ENCODE measurements at places on chromosomes 16 and 17.

DNA sequence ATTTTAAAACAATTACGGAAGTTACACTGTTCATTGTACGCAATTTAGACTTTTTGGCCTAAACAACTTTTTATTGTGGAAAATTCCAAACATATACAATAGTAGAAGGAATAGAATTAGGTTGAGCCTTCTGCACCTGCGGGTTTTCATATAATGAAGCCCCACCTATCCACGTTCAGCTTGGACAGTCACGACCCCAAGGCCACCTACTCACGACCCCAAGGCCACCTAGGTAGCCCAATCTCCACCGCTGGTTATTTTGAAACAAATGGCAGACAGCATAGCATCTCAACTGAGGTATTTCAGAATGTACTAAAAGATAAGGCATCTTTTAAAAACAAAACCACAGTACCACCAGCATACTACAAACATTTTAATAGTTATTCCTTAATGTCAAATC lies 631 bp downstream of the NLRC5 start:
- DNase-seq: no peak

- peak; percentile 68 for DNase-seq
Observed at GRCh38 chr17:65531256-65532100, 30.0 kb downstream of the AXIN2 start.

GRCh38 chr17:73594025-73594424 lies 50.2 kb downstream of the SDK2 start:
- DNase-seq: no peak

DNA sequence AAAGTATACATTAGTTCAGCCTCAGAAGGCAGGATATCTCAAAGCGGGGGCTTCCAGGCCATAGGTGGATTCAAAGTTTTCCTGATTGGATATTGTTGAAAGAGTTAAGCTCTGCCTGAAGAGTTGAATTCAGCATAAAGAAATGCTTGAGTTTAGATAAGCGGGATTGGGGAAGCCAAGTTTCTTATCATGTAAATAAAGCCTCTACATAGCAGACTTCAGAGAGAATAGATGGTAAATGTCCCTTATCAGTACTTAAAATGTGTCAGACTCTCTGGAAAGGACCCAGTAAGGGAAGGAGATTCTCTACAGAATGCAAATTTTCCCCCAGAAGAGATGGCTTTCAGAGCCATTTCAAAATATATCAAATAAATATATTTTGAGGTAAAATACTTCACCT lies 423.5 kb downstream of the SHISA9 start:
- no peak for DNase-seq

GRCh38 chr16:20851601-20852000 lies 45.3 kb downstream of the REXO5 start:
- peak; percentile 84 for DNase-seq

DNA sequence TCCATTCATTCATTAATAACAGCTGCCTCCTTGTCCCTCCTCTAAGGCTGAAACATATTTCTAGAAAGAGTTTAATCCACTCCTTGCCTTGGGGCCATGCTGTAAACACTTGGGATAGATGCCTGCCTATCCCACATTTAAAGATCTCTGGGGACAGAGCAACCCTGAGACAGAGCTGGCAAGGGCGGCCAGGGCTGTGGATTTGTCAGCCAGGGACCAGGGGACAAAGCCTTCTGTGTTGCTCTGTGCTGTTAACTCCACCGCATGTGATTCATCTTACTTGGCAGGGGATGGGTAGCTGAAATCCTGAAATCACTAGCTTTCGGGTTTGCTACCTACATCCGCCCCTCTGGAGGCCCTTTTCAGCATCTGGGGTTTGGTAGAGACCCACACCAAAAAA lies 392.9 kb downstream of the SLC39A11 start:
- no peak for DNase-seq

- no peak for DNase-seq
Observed at GRCh38 chr16:20192801-20193200, 119.1 kb upstream of the GPR139 start.

DNA sequence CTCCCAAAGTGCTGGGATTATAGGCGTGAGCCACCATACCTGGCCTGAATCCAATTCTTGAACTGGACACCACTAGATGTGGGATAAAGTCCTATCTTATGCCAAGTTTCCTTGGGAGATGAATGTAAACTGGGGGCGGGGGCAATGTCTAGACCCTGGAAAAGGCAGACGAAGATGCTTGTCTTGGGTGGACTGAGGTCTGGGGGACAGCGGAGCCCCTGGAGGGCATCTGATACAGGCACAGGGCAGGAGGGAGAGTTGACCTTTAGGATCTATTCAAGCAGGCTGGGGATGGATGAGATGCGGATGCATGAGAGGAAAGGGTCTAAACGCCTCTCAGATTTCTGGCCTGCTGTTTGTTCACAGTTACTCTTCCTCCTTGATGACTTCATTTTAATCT lies 11.7 kb downstream of the C1QTNF1 start:
- DNase-seq: no peak

- no peak for DNase-seq
Observed at GRCh38 chr16:21218153-21218552, 6.8 kb upstream of the ZP2 start.

GRCh38 chr16:85168732-85169256 lies 56.5 kb upstream of the CIBAR2 start:
- no peak for DNase-seq

- no peak for DNase-seq
Observed at GRCh38 chr16:52912565-52913173, 140.0 kb downstream of the CHD9NB start.

DNA sequence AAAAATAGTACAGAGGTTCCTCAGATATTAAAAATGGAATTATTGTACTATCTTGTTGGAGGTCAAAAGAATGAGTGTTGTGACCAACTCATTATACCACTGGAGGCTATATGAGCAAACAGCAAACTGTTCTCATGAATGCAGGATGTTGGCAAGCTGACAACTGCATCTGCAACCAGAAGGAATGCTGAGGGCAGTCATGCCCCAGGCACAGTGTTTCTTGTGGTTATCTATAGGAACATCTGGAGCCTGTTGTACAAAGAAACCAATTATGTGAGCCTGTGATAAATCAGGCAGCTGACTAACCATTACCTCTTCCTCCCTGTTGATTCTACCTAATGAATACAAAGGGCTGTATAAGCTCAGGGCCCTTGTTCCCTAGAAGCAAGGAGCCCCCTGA lies 2057.1 kb downstream of the TP53TG3F start:
- DNase-seq: no peak

DNA sequence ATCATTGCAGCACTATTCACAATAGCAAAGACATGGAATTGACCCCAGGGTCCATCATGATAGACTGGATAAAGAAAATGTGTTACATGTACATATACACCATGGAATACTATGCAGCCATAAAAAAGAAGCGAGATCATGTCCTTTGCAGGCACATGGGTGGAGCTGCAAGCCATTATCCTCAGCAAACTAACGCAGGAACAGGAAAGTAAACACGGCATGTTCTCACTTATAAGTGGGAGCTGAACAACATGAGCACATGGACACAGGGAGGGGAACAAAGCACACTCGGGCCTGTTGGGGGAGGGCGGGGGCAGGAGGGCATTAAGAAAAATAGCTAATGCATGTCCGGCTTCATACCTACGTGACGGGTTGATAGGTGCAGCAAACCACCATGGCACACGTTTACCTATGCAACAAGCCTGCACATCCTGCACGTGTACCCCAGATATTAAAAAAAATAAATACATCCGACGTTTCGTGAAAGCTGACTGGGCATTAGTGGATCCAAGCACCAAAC lies 28.9 kb downstream of the ZNF778 start:
- DNase-seq: no peak

DNA sequence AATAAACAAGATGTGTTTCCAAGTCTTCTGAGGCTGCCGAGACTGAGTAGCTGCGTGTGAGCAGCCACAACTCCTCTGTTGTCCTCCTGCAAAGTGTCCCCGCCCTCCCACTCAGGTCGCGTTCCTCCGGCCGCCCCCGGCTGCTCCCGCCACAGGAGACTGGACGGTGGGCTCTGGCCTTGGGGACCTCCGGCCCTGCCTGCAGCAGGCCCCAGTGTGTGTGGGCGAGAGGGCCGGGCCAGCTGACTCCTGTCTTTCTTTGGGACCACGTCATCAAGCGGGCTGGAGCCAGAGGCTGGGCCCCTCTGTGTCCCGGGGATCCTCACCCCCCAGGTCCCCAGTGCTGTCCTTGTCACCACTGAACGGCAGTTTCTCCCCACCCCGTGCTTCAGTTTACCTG lies 175.3 kb downstream of the NPIPB11 start:
- DNase-seq: no peak

- DNase-seq: no peak
Observed at GRCh38 chr17:67420994-67421393, 43.9 kb downstream of the PITPNC1 start.

GRCh38 chr17:58375811-58376210 lies 23.8 kb upstream of the SUPT4H1 start:
- no peak for DNase-seq

GRCh38 chr16:83113317-83113716 lies 486.5 kb downstream of the CDH13 start:
- no peak for DNase-seq

DNA sequence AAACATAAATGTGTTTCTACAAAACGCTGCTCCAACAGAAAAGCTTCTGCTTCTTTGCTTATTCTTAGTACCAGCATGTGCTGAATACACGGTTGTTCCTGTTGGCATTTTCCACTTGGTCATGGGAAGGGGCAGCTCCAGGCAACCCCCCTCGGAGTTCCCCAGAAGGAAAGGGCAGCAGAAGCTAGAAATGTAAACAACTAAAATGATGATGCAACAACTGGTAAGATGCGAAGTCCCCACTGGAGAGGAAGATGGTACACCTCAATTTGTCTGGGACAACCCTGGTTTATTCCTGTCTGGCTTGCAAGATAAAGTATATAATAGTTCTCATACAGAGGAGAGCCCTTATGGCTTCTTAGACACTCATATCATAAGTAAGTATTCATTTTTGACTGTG lies 9.2 kb upstream of the CCL13 start:
- DNase-seq: no peak

GRCh38 chr16:35753559-35754390 lies 2294.4 kb downstream of the TP53TG3F start:
- DNase-seq: no peak

DNA sequence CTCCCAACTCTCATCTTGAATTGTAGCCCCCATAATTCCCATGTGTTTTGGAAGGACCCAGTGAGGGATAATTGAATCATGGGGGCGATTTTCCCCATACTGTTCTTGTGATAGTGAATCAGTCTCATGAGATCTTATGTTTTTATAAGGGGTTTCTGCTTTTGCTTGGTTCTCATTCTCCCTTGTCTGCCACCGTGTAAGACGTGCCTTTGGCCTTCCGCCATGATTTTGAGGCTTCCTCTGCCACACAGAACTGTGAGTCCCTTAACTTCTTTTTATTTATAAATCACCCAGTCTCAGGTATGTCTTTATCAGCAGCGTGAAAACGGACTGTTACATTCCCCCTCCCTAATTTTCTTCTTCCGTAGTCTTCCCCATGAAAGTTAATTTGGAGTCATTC lies 124.0 kb downstream of the ABCA8 start:
- no peak for DNase-seq

- no peak for DNase-seq
Observed at GRCh38 chr17:31155208-31155810, 60.5 kb downstream of the NF1 start.

- no peak for DNase-seq
Observed at GRCh38 chr16:85111184-85111583, 1.1 kb downstream of the CIBAR2 start.

DNA sequence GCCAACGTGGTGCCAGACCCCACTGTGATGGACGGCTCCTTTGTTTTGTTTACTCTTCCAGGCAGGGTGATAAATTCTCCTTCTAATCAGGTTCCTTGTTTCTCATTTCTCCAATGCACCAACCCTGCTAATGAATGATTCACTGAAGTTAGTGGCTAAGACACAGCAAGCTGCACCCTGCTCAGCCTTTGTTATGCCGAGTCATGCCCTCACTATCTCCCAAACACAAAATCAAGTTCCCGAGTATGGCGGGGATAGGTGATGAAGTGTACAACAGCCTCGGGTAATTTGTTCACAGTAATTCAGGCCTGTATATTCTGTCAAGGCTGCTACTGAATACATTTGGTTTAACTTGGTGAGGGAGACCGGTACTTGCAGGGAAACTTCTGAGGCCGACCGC lies 83.8 kb upstream of the HS3ST4 start:
- no peak for DNase-seq

DNA sequence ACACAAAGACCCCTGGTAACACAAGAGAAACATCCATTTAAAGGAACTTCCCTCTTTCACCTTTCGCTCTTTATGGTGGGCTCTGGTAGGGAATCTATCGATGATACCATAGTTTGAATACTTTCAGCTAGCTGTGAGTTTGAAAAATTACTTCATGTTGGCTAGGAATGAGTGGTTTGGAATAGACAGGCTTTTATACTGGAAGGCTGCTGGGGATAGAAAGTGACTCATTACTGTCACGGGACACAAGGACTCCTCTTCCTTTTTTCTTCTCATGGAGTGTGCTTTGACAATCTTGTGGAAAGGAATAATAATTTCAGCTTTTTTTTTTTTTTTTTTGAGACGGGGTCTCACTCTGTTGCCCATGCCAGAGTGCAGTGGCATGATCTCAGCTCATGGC lies 76.9 kb downstream of the CYB561 start:
- no peak for DNase-seq

GRCh38 chr16:66143415-66143814 lies 223.1 kb upstream of the CDH5 start:
- no peak for DNase-seq

GRCh38 chr16:11797957-11798299 lies 870 bp upstream of the ZC3H7A start:
- no peak for DNase-seq

DNA sequence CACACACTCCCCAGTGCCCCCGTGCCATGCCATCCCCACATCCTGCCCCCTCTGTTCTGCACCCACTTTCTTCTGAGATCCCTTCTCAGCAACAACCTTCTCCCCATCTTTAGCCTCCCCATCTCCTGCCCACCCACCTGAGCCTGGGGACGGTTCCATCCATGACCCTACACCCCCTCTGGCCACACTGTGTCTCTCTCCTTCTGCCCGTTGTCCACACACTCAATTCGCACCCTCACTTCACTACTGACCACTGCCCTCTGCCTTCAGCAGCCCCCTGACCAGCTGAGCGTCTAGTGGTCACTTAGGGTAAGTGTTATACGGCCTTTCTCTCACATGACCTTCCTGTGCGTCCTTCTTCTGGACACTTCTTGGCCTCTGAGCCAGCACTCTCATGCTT lies 6.1 kb downstream of the ARHGAP27 start:
- no peak for DNase-seq

DNA sequence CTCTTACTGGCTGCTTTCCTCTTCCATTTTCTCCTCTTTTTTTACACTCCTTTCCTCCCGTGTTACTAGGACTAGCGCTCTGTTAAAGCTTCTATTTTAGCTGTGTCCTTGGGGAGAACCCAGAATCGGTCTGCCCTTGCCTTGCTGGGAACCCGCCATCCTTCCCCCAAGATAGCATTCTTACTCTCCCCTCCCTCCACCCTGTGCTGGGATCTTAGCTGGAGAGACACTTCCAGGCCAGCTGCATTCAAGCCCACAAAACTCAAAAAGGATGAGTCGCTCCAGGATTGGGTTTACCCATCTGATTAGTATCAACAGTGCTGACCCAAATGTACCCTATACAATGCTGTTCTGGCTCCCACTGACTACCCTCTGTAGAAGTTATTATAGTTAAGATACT lies 200.5 kb upstream of the ASIC2 start:
- no peak for DNase-seq

- no peak for DNase-seq
Observed at GRCh38 chr17:36072431-36073121, 8.5 kb downstream of the CCL18 start.
